CD4-positive, alpha-beta T cell treated with Interleukin-1 beta for 1 hour (primary cell): ENCODE measurements at places on chromosomes 5 and 9.

GRCh38 chr9:114775981-114776380 is 29.9 kb downstream of the TNFSF15 start:
- DNase-seq = no peak

DNA sequence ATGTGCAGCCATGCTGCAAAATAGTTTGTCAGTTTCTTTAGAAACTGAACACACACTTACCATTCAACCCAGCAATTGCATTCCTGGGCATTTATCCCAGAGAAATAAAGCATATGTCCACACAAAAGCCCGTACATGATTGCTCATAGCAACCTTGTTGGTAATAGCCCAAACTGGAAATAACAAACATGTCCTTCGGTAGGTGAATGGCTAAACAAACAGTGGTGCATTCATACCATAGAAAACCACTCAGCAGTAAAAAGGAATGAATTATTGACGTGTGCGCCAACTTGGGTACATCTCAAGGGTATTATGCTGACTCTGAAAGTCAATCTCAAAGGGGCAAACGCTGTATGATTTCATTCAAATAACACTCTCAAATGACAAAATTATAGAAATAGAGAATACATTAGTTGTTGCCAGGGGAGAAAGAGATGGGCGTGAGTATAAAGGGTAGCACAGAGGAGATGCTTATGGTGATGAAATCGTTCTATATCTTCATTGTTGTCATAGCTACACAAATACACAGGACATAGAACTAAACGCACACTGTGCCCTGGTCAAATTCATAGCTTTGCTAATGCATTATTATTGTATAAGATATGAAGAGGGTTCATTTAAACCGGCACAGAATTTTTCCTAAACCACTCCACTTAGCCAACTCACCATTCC is 58.2 kb downstream of the DRD1 start:
- DNase-seq = no peak

DNA sequence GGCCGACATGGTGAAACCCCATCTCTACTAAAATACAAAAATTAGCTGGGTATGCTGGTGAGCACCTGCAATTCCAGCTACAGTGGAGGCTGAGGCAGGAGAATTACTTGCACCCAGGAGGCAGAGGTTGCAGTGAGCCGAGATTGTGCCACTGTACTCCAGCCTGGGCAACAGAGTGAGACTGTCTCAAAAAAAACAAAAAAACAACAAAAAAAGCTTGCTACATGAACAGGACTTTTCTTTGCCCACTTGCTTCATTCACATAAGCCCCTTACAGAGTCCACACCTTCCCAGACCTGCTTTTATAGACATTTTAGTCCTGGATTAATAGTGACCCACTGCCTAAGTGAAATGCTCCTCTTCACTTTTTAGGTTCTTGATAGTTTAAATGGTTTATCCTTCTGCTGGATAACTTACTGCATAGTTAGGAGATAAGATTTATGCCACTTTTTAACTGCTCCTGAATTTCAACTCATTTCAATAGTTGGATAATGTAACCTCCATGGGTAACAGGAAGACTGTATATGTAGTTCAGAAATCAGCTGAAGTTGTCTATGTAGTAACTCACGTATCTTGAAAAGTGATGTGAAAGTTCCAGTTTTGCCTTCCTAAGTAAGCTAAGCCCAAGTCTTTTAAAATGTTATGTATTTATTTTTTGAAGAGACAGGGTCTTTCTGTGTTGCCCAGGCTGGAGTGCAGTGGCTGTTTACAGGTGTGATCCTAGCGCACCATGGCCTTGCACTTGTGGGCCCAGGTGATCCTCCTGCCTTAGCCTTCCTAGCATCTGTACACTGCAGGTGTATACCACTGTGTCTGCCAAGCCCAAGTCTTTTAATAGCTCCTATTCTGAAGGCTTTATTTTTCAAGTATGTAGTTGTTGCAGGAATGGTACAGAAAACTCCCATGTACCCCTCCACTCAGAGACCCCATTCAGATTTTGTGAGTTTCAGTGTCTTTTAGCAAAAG is 19.7 kb downstream of the SUB1 start:
- no peak for DNase-seq

DNA sequence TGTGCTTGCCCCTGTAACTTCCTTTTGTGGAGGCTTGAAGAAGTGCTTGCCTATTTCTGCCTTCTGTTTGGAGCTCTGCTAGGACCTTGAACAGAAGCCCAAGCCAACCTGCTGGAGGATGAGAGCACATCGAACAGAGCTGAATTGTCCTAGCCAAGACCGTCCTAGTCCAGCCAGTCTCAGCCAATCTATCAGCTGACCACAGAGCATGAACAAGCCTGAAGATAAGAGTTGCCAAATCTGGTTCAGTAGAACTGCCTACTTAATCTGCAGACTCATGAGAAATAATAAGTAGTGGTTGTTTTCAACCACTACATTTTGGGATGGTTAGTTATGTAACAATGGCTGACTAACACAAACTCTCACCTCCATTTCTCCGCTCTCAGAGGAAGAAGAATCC is 4.4 kb upstream of the SNX2 start:
- DNase-seq = no peak

- DNase-seq = peak; percentile 23
Observed at GRCh38 chr9:124133727-124134126, 122.2 kb downstream of the LHX2 start.

- DNase-seq = no peak
Observed at GRCh38 chr5:115985802-115986757, 23.8 kb downstream of the LVRN start.

GRCh38 chr9:85662573-85662972 is 79.2 kb downstream of the AGTPBP1 start:
- DNase-seq = no peak

DNA sequence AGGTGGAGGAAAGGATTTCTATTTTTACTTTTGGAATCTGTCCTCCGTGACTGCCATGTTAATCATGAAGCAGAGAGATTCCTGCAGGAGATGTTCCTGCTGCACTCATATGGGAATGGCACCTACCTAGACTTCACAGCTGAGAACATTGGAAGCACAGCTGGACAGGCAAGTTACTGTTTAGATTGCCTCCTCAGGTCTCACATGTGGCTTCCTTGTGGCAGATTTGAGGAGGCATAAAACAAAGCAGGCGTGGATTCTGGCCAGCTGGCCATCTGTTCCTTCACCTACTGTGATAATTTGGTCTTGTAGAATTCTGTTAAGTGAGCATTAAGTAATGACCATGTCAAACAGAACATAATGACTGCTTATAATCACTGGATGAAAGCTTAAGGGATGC is 193.4 kb downstream of the EDIL3 start:
- no peak for DNase-seq

- DNase-seq = no peak
Observed at GRCh38 chr9:27412081-27412480, 112.0 kb upstream of the IFNK start.

DNA sequence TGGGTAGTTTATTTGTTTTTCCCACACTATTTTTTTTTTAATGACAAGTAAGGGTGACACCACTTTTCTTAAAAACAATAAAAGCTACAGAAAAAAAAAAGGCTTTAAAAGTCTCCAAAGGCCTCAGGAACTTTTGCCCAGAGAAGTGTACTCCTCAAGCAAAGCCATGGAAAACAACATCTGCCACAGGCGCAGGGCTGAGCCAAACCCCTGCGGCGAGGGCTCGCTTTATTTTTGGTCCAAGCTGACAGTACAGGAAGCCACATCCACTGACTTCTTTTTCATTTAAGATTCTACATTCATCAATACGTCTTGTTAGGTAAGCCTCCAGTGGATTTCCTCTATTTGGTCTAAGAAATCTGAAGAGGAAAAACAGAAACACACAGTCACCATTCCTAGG is 51.9 kb upstream of the IFNK start:
- DNase-seq = no peak

DNA sequence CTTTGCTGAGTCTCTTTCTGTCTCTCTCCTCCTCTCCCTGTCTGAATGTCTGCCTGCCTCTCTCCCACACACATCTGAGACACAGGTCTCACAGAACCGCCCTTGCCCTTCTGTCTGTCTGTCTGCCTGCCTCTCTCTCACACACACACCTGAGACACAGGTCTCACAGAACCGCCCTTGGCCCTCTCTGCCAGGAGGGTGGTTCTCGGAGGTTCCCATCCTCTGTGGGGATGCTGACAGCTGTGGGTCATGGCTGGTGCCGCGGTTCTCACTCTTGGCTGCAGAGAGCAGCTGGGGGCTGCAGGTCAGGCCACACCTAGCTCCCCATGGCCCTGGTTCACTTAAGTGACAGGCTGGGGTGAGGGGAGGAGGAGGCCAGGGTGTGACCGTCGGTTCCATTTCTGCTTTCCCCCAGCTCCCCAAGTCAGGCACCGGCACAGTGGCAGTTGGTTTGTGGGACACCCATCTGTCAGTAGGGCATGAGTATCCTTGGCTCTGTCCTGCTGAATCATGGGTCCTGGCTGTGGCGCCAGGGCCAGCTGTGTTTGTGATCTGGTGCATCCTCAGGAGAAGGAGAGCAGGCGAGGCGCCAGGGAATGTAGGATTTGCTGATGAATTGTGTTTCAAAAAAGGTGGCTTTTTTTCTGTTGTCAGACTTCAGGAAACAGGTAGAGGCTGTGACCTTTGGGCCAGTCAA is 42.3 kb upstream of the CLPTM1L start:
- no peak for DNase-seq

GRCh38 chr5:175253597-175253996 is 190.4 kb downstream of the DRD1 start:
- DNase-seq = no peak

DNA sequence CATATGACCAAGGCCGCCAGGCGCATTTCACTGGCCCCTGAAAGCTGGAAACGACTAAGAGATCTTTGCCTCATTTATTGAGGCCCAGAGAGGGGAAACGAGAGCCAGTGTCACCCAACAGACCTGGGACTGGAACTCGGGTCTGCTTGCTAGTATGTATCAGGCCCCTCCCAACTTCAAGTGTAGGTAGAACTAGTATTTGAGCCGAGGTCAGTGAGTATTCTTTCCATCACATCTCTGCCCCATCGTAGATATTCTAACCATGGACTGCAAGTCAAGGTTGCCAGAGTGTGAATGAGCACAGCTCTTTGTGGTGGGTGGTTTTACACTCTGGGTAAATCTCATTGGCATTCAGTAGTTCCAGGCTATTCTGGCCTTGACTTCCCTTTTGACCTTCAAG is 42.2 kb downstream of the GPR107 start:
- DNase-seq = no peak

DNA sequence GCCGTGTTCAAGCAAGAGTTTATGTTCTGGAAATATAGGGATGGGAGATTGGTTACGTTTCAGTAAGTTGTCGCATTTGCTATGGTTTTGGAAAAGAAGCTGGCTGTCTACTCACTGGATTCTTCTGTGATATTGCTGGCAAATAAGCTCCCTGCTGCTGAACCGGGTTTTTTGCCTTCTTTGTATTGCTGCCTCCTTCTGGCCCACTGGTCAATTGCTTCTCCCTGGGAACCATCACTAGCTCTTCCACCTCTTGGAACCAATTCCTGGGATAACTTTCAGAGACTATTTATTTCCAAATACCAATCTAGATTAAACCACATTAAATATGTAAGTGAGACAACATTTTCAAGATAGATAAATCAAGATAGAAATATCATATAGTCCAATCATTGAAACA is 43.0 kb downstream of the NUDT12 start:
- no peak for DNase-seq

DNA sequence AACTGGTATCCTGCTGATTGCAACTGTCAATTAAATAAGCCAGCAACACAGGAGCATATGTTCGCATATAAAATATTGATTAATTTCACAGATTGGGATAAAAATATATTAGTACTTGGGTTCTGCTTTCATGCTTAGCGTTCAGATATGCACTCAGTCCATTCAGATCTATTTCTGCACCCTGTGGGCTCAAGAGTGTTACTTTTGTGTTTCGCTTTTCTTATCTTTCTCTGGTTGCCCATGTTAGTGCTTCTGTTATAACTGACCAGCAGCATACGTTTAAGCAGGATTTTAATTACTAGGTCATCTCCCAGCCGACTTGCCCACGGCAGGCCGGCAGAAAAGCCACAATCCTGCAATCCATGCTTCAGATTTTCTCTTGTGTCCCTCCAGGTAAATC is 289.1 kb downstream of the EBF1 start:
- no peak for DNase-seq

DNA sequence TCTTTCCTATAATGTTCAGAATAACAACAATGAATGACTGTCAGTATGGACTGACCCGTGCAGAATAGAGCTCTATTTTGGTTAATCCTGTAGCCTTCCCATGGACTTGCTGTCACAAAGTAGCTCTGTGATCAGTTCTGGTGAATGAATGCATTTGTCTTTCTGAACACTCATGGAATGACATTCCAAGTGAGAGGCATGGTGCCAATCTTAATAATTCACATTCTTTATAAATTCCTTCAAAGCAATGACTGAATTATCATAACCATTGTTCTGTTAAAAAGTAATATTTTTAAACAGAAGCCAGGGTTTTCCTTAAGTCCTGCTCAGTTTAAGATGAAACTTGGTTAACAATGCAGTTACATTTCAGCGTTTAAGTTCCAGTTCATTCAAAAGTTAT is 360.5 kb downstream of the ICE1 start:
- no peak for DNase-seq

- DNase-seq = no peak
Observed at GRCh38 chr5:150590979-150591695, 49.3 kb upstream of the SYNPO start.

DNA sequence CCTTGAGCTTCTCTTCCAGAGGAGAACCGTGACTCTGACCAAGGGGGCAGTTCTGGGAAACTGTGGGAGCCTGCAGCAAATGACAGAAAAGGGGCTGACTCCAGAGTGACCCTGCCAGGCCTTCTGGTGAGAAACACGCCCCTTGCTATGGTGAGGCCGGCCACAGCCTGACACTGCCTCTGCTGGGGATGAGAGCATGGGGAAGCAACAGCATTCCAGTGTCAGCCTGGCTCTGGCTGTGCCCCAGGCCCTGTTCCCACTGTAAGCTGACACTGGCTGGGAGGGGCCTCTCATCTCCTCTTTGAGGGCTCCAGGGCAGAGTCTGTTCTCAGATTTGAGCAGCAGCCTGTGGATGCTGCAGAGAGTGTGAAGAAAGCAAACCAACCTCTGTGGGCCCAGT is 180.0 kb upstream of the IL12B start:
- no peak for DNase-seq

DNA sequence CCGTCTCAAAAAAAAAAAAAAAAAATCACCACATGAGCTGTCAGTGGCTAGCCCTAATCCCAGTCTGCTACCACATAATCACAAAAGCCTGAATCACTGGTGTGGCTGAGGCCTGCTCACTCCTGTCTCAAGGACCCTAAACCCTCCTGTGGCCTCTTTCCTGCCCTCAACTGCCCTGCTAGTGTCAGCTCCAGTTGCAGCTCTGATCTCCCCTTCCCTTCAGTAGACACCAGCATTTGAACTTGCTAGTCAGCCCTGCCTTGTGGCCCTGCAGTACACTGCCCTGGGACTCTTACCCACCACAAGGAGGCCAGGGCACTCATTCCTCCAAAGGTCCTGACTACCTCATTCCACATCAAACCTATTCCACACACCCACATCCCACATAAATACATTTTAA is 9.5 kb upstream of the P4HA2 start:
- no peak for DNase-seq

- DNase-seq = no peak
Observed at GRCh38 chr5:107812570-107813141, 141.9 kb upstream of the EFNA5 start.
